ENCODE measurements at places on chromosomes 5 and 9. TPM values are rescaled to one million over a fixed set of nuclear protein-coding genes. Genes with fewer than 3 reads are reported as not detected.

- H3K4me1 ChIP-seq: no peaks in the 10 kb centered on the region
- DNase-seq: no peak
- H3K4me3 ChIP-seq: no peak overlapping the region
- no peaks in the 10 kb centered on the region for H3K27me3 ChIP-seq
- H3K36me3 ChIP-seq: peaks cover 9% of the 10 kb centered on the region
Observed at GRCh38 chr9:129125478-129125877, 14.3 kb downstream of the PTPA start.

The C1QTNF3 gene
- total RNA-seq: 2.6 TPM

- no peaks in the 10 kb centered on the region for H3K36me3 ChIP-seq
- no peak for DNase-seq
- H3K4me1 ChIP-seq: no peaks in the 10 kb centered on the region
- no peak overlapping the region for H3K4me3 ChIP-seq
Observed at GRCh38 chr9:95188459-95188858, 129.1 kb downstream of the FANCC start.

DNA sequence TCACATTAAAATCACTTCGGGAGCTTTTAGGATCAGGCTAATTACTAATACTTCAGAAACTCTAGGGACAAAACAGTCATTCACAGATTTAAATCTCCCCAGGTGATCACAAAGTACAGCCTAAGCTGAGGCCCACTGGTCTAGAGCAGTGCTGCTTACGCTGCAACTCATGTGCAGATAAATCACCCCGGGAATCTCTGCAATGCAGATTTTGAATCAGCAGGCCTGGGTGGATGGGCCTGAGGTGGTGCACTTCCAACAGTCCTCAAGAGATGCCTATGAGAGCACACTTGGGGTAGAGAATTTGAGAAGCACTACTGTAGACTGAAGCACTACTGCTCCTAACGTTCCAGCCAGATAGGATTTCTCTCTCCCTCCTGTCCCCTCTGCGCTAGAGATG, 28.4 kb downstream of the CSF1R start:
- DNase-seq: no peak
- no peak overlapping the region for H3K4me3 ChIP-seq
- H3K36me3 ChIP-seq: peaks cover 6% of the 10 kb centered on the region
- H3K27ac ChIP-seq: no peak overlapping the region
- no peaks in the 10 kb centered on the region for H3K27me3 ChIP-seq

GRCh38 chr5:56064984-56065383, 70.2 kb upstream of the IL6ST start:
- no peak overlapping the region for H3K27ac ChIP-seq
- H3K4me3 ChIP-seq: no peak overlapping the region
- no peaks in the 10 kb centered on the region for H3K27me3 ChIP-seq
- DNase-seq: no peak
- H3K36me3 ChIP-seq: no peaks in the 10 kb centered on the region

DNA sequence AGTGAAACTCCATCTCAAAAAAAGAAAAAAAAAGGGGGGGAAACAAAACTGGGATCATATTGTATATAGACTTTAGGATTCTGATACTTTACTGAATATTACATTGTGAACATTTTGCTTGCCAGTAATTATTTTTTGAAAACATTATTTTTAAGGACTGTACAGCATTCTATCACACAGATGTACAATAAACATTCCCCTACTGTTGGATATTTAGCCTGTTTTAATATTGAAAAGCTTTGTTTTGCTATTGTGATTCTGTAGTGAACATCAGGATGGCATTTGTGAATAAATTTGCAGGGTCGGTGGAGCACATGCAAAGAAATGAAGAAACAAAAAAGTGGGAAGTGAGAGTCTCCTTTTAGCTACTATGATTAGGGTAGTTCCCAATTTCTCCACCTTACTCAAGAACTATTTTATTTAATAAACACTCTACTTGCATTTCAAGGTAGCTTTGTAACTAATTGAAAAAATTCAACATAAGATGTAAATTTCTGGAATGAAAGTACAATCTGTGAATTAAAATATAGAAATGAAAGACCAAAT, 18.7 kb downstream of the RASGRF2 start:
- no peak for DNase-seq
- H3K4me1 ChIP-seq: no peaks in the 10 kb centered on the region
- H3K36me3 ChIP-seq: no peaks in the 10 kb centered on the region
- no peaks in the 10 kb centered on the region for H3K27me3 ChIP-seq
- H3K4me3 ChIP-seq: no peak overlapping the region

DNA sequence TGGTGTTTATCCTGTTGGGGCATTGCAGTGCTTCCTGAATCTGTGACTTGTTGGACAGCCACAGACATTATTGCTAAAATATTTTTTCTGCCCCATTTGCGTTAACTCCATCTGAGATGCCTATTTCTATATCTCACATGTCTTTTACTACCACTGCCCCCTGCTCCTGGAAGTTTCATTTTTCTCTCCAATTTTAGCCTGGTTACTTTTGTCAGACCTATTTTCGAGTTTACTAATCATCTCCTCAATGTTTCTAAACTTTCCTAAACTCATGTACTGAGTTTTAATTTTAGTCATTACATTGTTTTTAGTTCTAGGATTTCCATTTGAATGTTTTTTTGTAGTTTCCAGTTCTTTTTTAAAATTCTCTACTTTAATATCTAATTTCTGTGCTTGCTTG, 17.6 kb downstream of the HAPLN1 start:
- H3K4me1 ChIP-seq: no peaks in the 10 kb centered on the region
- H3K27me3 ChIP-seq: no peaks in the 10 kb centered on the region
- no peak overlapping the region for H3K4me3 ChIP-seq
- no peaks in the 10 kb centered on the region for H3K36me3 ChIP-seq

GRCh38 chr9:98185021-98185567, 7.3 kb downstream of the CORO2A start:
- H3K27me3 ChIP-seq: no peaks in the 10 kb centered on the region
- H3K27ac ChIP-seq: no peak overlapping the region
- H3K4me3 ChIP-seq: no peak overlapping the region
- DNase-seq: no peak
- H3K4me1 ChIP-seq: no peaks in the 10 kb centered on the region

The STK10 gene
- 5.8 TPM for total RNA-seq

DNA sequence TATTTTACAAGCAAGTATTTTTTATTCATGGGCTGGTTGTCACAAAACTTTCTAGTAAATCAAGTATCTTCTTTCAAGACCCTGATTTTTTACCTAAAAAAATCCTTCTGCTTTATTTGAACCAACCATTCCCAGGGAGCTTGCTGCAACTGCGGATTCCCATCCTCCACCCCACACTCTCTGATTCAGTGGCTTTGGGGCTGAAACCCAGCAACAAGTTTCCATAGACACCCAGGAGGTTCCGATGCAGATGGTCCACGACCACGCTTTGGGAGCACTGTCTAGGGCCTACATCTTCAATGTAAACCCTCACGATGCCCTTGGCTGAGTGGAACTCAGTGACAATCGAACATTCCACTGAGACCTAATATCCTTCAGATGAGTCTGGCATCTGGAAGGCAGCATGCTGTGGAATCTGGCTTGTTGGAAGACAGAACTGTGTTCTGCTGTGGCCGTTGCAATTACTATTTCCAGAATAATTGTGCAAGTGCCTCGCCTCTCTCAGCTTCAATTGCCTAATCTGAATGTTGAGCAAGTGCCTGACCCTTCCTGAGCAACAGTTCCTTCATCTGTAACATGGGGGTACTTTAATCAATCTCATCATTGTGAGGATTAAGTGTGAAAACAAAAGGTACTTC, 105.1 kb downstream of the INSYN2B start:
- no peak for DNase-seq
- H3K4me1 ChIP-seq: no peaks in the 10 kb centered on the region
- no peak overlapping the region for H3K27ac ChIP-seq
- H3K4me3 ChIP-seq: no peak overlapping the region
- no peaks in the 10 kb centered on the region for H3K27me3 ChIP-seq

The ECSCR gene
- 4.3 TPM for total RNA-seq

DNA sequence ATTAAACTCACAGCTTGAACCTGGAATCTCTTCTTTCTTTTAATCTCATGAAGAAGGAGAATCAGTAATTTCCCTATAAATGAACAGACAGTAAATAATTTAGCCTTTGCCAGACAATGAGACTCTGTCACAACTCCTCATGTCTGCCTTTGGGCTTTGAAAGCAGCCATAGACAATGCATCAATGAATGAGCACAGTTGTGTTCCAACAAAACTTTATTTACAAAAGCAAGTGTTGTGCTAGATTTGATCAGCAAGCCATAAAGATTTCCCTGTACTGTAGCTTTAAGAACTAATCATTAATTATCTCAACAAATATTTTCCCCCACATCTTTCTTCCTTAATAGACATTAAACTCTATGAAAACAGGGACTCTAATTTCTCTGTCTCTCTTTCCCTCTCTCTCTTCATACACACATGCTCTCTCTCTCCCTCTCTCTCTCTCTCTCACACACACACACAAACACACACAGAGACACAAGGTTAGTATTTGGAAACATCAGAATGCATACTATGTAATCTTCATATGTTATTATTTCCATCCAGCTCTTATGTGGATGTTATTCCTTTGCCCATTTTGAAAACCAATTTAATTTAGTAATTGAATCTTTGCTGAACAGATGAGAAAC, 1209.8 kb upstream of the CDH6 start:
- no peaks in the 10 kb centered on the region for H3K27me3 ChIP-seq
- H3K27ac ChIP-seq: no peak overlapping the region
- H3K4me1 ChIP-seq: no peaks in the 10 kb centered on the region
- no peak for DNase-seq
- H3K4me3 ChIP-seq: no peak overlapping the region
- no peaks in the 10 kb centered on the region for H3K36me3 ChIP-seq

GRCh38 chr5:6758706-6759105, 45.5 kb downstream of the TENT4A start:
- peaks cover 22% of the 10 kb centered on the region for H3K36me3 ChIP-seq
- no peaks in the 10 kb centered on the region for H3K27me3 ChIP-seq
- H3K4me1 ChIP-seq: no peaks in the 10 kb centered on the region

DNA sequence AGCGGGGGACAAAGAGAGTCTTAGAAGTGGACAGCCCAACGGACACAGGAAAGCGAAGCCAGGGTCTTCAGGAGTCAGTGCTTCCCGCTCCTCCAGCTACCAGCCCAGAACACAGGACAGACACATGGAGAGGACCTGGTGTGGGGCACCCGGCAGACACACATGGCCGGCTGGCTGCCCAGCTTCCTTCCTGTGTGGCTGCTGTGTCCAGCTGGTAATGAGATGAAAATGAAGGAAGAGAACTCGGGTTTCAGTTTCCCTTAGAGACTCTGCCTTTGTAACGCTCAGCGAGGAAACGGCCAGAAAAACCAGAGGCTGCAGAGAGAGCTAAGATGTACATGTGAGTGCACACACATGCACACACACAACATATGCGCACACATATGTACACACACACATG, 87.5 kb downstream of the SECISBP2 start:
- no peak for DNase-seq
- no peak overlapping the region for H3K27ac ChIP-seq
- no peak overlapping the region for H3K4me3 ChIP-seq

- no peaks in the 10 kb centered on the region for H3K36me3 ChIP-seq
- peak overlapping the region; percentile 67 for H3K27ac ChIP-seq
- no peak for DNase-seq
- no peak overlapping the region for H3K4me3 ChIP-seq
- peaks cover 25% of the 10 kb centered on the region for H3K4me1 ChIP-seq
Observed at GRCh38 chr5:172859966-172860365, 25.9 kb downstream of the ERGIC1 start.

DNA sequence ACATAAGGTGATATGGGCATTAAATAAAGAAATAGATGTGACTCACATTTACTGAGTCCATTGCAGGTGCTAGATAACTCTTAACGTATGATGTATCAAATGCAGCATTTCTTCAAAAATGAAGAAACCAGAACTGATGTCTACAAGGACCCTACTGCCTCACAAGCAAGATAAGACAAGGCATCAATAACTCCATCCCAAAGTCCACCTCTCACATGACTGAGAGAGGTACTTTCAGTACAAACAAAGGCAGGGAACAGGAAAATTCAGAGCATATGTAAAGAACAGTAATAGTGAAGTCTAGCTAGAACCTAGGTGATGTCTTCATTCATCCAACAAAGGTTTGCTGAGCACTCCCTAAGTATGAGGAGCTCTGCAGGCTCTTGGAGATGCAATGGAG, 54.7 kb downstream of the KLHL3 start:
- no peak for DNase-seq
- no peaks in the 10 kb centered on the region for H3K4me1 ChIP-seq
- H3K4me3 ChIP-seq: no peak overlapping the region
- no peak overlapping the region for H3K27ac ChIP-seq

- H3K4me3 ChIP-seq: no peak overlapping the region
- no peaks in the 10 kb centered on the region for H3K36me3 ChIP-seq
- DNase-seq: no peak
Observed at GRCh38 chr5:79070350-79070667, 742 bp downstream of the BHMT2 start.

The ESM1 gene
- 0.84 TPM for total RNA-seq

The DCP2 gene
- total RNA-seq: 10.2 TPM

- no peak overlapping the region for H3K27ac ChIP-seq
- H3K4me1 ChIP-seq: no peaks in the 10 kb centered on the region
- no peak for DNase-seq
- H3K36me3 ChIP-seq: no peaks in the 10 kb centered on the region
- H3K27me3 ChIP-seq: no peaks in the 10 kb centered on the region
Observed at GRCh38 chr5:53667621-53668020, 107.2 kb downstream of the NDUFS4 start.

DNA sequence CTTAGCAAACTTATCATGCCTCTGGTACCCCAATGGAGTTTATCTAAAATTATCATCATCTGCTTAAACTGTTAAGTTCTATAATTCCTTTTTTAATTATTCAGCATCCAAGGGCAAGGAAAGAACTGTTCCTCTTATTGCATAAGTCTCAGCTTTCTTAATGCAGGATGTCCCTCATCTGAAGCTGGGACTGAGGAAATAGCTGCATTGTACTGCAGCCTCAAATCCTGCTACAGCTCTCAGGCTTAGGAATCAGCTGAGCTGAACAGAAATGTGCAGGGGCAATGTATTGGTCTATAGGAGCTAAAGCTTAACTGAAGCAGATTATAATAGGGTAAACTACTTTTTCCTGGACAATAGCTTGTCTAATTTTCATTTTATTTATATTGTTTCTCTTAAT, 48.0 kb downstream of the HAPLN1 start:
- H3K4me1 ChIP-seq: no peaks in the 10 kb centered on the region
- no peak overlapping the region for H3K4me3 ChIP-seq
- H3K36me3 ChIP-seq: no peaks in the 10 kb centered on the region
- no peak overlapping the region for H3K27ac ChIP-seq
- no peaks in the 10 kb centered on the region for H3K27me3 ChIP-seq

- DNase-seq: no peak
- H3K4me1 ChIP-seq: no peaks in the 10 kb centered on the region
- no peak overlapping the region for H3K4me3 ChIP-seq
- no peaks in the 10 kb centered on the region for H3K36me3 ChIP-seq
- H3K27me3 ChIP-seq: no peaks in the 10 kb centered on the region
Observed at GRCh38 chr5:124481419-124481818, 265.0 kb downstream of the ZNF608 start.

The HSD17B4 gene
- 134 TPM for total RNA-seq

GRCh38 chr5:159198063-159199036, 11.0 kb downstream of the RNF145 start:
- no peaks in the 10 kb centered on the region for H3K36me3 ChIP-seq
- no peak overlapping the region for H3K27ac ChIP-seq
- DNase-seq: no peak
- no peaks in the 10 kb centered on the region for H3K27me3 ChIP-seq
- no peaks in the 10 kb centered on the region for H3K4me1 ChIP-seq

The CDH12 gene
- not detected for total RNA-seq

- no peak for DNase-seq
- no peaks in the 10 kb centered on the region for H3K4me1 ChIP-seq
- no peak overlapping the region for H3K4me3 ChIP-seq
- H3K27me3 ChIP-seq: no peaks in the 10 kb centered on the region
- H3K36me3 ChIP-seq: no peaks in the 10 kb centered on the region
- H3K27ac ChIP-seq: no peak overlapping the region
Observed at GRCh38 chr5:180130291-180130869, 58.8 kb upstream of the RNF130 start.

Data from pancreas (tissue), 10 donors.